ENCODE measurements at places on chromosomes 5 and 9.

DNA sequence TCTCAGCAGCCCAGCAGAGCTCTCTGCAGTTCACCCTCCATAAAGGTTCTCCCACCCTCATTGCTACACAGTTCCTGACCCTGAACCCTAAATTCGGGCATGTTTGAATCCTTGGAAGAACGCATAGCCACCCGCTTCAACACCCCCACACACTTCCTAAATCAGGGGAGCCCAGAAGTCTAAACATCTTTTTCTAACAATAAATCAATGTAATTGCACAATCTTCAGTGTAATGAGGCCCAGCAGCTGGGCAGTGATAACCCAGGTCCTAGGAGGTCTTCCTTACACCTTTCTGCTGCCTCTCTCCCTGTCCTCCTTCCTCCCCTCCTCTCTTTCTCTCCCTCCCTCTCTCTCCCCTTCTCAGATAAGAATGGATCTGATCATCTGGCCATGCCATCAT is 88.0 kb downstream of the IRX2 start:
- no peak for DNase-seq

- DNase-seq, result no peak
Measured at GRCh38 chr5:154086641-154087040, 47.9 kb downstream of the MFAP3 start.

DNA sequence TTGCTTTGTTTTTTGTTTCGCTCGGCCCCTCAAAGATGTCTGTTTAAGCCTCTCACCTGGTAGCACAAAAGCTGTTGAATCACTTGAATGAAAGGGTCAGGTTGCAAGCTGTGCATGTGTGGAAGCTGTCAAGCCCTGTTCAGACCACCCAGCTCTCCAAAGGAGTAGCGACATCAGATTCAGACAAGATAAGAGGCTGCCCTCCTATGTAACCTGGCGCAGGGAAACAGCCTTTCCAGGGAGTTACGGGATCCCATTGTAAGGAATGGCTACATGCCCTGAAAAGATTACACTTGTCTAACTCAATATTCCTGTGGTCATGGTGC is 2.9 kb downstream of the FREM1 start:
- no peak for DNase-seq

DNA sequence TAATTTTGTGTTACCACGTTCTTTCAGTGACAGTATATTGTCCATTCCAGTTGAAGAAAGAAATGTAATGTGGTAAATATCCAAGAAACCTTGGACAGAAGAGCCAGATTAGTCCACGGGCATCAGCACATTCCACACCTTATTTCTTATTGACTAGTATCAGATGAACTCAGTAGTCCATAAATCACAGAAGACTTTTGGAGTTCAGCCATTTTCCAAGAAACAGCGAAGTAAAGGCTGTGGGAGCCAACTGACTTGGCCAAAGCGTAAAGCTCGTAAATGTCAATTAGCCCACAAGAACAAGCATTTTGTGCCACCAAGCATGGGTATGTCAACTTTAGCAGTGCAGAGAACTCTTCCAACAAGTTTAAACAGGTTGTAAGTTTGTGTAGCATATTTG is 60.2 kb upstream of the STARD4 start:
- no peak for DNase-seq

- DNase-seq, result no peak
Measured at GRCh38 chr9:92440751-92441046, 16.4 kb upstream of the OMD start.

DNA sequence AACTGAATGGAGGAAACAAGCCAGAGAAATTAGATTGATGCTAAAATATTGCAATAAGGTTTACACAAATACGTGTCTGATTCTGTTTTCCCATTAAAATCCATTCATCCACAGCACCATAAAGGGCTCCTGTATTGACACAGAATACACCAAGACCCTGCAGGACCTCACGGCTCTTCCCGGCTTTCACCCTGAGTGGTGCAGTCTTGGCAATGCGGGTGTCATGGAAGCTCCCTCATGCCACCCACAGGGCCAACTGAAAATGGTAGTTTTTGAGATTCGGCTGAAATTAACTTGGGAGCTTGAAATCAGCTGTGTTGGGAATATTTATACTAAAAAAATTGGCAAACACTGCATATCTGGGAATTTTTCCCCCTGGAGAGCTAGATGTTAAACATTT is 17.3 kb upstream of the EXOC3 start:
- DNase-seq, result no peak

- no peak for DNase-seq
Measured at GRCh38 chr5:175741556-175741955, 83.7 kb downstream of the HRH2 start.

DNA sequence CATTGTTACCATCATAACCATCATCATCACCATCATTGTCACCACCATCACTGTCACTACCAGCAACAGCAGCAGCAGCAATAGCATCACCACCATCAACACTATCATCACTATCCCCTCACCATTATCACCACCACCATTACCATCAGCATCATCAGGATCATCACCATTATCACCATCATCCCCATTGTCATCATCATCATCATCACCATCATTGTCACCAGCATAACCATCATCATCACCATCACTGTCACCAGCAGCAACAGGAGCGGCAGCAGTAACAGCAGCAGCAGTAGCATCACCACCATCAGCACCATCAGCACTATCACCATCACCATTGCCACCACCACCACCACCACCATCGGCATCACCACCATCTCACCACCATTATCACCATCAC is 48.4 kb downstream of the S1PR3 start:
- no peak for DNase-seq

DNA sequence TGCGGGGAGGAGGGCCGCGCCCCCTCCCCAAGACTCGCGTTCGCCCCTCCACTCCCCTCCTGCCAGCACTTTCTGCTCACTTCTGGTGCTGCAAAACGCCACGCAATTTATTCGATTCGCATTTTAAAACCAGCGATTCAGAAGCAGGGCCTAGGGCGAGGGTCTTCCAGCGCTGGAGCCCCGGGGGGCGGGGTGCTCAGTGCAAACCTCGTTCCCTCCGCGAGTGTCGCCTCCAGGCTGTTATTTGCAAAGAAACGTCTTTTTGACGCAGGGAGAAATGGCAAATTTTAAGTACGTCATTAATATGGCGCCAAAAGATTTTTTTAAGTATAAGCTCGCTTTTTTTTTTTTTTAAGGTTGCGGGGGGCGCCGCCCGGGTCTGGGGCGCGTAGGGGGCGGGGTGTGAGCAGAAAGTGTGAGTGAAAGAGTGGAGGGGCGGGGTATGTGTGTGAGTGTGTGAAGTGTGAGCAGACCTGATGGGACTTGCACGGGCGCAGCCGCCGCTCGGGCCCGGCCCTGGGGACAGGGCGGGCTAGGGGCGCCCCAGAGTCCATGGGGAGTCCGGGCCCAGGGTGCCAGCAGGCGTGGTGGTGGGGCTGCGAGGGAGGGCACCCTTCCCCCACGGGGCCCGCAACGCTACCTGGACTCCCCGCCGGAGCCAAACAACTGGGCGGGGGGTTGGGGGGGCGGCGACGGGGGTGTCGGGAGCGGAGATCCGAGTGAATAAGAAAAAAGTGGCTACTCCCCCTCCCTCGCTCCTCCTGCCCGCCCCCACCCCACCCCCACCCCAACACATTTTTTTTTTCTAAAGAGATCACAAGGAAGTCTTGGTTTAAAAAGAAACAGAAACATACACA is at the start of gene JADE2:
Gene JADE2 (plus strand): TSS at position 845 of the 857 bp plus-strand sequence. CDS start 10,188 bp downstream, outside the sequence.
- DNase-seq, result peak; percentile 83

DNA sequence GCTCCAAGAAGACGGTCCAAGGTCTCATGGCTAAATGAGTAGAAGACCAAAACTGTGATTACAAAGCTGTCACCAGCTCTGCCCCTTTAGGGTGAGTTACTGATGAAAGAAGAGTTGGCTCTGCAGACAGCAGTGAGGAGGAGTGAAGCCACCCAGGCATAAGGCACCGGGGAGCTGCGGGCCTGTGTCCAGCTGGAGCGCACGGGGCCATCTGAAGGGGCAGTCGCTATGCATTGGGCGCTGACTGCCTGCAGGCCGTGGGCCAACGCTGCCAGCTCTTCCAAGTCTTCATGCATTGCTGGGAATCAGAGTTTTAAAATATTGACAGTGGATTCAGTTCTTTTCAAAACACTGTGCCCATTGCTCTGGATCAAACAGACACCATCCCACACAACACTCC is 70.3 kb downstream of the DAPK1 start:
- no peak for DNase-seq

DNA sequence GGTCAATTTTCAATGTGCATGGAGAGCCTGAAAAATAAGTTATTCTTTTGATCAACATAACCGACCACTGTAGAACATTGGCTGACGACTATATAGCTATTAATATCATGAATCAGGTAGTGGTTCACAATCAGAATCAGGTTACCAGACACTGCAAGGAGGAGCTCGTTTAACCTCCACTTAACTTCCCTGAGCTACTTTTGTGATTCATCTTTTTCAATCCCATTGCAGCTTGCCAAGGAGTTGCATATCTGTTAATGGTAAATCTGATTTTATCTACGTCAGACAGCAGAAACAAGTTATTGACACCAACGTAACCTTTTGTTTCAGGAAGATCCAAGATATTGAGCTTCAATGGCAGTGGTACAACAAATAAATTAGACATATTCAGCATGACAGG is 2263.8 kb upstream of the ACO1 start:
- no peak for DNase-seq

DNA sequence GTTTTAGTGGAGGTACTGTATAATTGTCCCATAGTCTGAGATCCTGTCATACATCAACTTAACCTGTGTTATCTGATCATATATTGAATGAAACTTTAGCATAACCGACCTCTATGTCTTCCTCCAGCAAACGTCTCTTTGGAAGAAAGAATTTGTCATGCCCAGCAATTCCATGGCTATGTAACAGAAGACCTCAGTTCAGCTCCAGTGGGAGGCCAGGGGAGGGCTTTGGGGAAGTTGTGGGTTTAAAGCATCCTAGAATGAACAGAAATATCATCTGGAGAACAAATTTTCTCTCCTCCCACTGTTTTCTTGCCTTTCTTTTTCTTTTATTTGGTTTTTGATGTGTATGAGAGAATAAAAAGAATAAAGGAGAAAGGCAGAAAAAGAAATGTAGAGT is 164.5 kb downstream of the GAS1 start:
- DNase-seq, result no peak

GRCh38 chr5:177296581-177296980 is 6.9 kb downstream of the RAB24 start:
- DNase-seq, result no peak

GRCh38 chr5:159393854-159394274 is 63.6 kb upstream of the IL12B start:
- no peak for DNase-seq

GRCh38 chr9:91273853-91274552 is 87.7 kb downstream of the AUH start:
- peak; percentile 67 for DNase-seq

DNA sequence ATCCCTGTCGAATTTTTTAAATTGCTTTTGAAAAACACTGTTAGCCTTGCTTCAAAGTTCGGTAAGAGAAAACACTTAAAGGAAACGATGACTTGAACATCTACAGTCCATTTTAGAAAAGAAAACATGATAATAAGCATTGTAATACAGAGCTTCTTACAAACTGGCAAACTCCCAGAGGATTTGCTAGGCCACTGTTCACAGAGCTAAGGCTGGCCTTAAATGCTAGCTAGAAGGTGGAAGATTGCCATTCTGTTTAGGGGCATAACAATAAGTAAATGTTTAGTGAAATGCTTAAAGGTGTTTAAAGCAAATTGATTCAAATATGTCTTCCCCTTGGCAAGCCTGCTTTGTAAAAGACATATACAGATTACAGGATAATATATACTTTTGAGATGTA is 169.6 kb downstream of the TLE4 start:
- no peak for DNase-seq

DNA sequence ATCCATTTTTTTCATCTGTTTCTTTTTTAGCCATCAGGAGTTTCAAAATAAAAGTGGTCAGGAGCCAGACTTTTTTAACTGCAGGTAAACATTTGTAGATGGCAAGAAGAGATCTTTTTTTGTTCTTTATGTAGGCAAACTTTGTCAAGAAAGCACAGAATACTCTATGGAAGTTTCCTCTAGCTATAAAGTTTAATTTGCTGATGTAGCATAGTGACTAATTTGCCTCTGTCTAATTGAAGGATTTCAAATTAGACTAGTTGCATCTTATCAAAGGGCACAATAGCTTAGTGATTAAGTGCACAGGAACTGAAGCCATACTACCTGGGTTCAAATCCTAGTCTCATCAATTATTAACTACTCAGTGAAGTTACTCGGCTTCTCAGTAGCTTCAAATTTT is 22.0 kb downstream of the FGF10 start:
- no peak for DNase-seq

GRCh38 chr9:94780516-94780950 is 54.0 kb downstream of the AOPEP start:
- no peak for DNase-seq

- no peak for DNase-seq
Measured at GRCh38 chr5:78629624-78630023, 18.9 kb downstream of the LHFPL2 start.

Data from T-helper 1 cell (primary cell).